ENCODE measurements at places on chromosomes 5 and 9.

DNA sequence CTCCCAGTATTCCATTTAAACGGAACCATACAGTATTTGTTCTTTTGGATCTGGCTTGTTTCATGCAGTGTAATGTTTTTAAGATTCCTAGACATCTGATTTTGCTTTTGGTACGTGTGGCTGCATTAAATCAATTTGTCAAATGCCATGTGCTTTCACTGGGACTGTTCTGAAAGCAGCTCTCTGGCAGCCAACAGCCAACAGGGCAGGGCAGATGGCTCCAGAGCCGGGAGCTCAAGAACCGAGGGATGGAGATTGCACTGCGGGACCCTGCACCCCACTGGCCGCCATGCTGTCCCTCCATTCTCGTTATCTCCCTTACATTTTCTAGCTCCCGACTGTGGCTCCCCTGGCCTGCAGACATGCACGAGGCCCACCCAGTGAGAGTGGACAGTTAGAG is 33.4 kb upstream of the AIF1L start:
- DNase-seq = no peak

DNA sequence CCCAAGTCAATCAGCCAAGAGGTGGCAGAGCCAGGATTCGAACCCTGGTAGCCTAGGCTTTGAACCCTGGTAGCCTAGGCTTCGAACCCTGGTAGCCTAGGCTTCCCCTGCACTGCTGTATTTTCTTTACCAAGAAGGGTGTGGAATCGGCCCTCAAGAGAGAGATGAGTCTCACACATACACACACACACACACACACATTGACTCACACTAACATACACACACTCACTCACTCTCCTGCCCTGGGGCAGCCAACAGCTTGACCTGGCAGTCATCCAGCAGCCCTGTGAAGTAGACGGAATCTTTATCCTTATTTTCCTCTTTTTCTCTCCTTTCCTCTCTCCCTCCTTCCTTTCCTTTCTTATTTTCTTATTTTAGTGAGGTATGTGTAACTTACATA is 55.4 kb upstream of the RPL26L1 start:
- DNase-seq = no peak

DNA sequence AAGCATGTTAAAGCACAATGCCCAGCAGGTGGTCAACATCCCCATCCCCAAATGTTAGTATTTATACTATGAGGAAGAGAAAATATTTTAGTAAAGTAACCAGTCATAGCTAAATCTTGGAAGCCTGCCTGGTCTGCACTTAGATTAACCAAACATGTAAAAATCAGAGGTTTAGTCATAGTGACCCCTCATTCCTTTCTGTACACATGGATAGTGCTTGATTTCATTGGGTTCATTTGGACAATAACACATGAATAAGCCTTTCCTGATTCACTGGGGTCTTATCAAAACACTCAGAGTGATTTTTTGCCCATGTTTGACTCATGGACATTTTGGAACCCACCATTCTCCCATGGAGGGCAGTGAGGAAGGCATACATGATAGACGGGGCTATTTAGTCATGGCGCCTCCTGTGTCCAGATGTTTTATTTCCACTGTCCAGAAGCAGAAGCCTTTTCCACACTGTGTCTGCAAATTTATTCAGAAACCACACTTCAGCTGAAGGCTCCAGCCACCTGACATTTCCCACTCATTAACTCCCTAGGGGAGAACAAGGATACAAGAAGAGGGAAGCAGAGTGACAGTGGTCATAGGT is 32.5 kb downstream of the OR1J1 start:
- DNase-seq = no peak

- no peak for DNase-seq
These were observed 129.7 kb upstream of the PDE4D start for GRCh38 chr5:60023255-60023654.

Data from SHP77 (cell line).